T-cell (primary cell): ENCODE measurements at places on chromosomes 4 and X.

GRCh38 chr4:84847978-84848377 lies 118.5 kb downstream of the WDFY3 start:
- no peak for DNase-seq

GRCh38 chr4:118557298-118557851 lies 127.8 kb upstream of the METTL14 start:
- no peak for DNase-seq

DNA sequence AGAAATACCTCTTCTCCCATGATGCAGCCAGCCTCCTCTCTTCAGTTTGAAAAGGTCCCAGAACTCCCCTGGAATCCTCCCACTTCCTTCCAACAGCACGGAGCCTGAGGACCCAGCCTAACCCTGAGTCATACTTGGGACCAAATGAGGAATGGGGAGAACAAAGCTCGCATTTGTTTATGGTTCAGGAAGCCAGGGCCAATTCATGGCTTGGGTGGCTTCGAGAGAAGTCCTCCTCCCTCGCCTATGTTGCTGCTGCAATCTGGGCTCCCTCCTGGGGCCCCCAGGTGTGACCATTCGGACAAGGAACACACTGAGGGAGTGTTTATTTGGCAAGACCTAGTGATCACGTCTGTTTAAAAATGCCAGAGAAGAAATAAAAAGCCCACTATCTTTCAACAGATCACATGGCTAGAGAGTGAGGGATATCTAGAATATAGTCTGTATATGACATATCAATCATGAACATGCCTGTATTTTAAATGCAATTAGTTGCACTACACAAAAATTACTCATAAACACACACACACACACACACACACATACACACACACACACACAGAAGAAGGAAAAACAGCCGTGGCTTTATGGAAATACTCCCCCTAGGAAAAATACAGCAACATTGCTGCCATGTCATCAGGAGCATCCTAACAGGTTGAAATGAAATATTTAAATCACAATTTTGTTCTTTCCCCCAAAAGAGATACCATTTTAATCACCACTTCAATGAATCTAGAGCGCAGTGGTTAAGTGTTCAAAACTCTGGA lies 155.7 kb upstream of the MAP3K15 start:
- DNase-seq, result no peak

DNA sequence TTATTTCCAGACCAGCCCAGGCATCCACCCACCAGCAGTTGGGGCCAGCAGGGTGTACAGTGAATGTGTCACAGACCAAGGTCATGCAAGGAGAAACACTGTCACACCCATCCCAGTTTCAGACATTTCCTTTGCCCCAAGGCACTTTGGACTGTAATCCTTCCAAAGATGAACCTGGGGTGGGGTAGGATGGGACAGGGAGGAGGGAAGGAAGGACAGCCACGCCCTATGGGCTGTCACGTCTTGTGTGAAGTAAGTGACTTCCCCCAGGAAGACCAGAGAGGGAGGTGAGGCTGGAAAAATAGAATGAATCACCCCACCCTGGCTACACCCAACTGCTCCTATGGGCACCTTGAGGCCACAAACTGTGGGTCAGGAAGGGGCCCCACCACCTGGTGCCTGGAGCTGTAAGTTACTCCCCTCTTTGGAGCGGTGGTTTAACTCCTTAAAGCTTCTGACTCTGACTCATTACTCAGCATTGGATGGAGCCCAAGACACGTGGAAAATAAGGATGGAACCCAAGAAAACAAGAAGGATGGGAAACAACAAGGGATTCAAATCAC lies 349.9 kb upstream of the KLF3 start:
- no peak for DNase-seq

DNA sequence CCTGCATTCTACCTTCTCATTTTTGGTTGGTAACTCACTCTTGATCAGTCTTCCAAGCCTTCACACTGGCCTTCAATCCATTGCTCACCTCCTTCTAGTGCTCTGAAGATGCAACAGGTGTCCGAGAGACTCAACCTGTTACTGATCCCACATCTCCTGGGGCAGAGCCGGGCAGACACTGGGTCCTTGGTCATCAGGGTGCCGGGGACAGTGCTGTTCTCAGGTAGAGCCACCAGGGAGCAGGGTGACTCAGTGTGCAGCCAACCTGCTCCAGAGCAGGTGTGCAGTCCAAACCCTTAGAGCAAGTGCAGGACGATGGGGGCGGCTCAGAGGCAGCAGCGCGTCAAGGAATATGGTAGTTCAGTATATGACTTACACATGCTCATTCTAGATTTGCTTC lies 188.4 kb downstream of the DHX15 start:
- DNase-seq, result no peak

- DNase-seq, result no peak
Observed at GRCh38 chrX:100870527-100870926, 3.6 kb downstream of the NOX1 start.

GRCh38 chr4:152680988-152681603 lies 1.3 kb upstream of the TMEM154 start:
- no peak for DNase-seq

DNA sequence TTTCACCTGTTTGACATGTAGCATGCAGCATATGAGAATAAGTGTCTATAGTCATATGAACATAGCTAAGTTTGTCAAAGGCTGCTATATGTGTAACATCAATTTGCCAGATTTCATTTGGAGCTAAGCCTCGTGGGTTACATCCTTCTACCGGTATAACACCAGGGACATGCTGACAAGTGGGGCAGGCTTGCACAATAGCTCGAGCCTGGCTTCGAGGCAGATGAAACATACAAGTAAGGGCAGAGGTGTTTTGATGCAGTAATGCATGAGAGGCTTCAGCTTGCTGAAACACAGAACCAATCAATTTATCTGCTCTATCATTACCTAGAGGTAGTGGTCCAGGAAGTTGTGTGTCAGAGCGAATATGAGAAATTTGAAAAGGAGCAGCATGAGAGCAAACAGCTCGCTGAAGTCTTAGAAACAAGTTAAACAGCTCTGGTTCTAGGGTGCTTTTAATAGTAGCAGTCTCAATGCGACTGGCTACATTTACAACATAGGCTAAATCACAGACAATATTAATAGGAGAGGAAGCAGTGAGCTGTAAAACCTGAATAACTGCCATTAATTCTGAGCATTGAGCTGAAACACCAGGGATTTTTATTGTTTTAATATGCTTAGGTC lies 14.9 kb upstream of the UGDH start:
- DNase-seq, result no peak

DNA sequence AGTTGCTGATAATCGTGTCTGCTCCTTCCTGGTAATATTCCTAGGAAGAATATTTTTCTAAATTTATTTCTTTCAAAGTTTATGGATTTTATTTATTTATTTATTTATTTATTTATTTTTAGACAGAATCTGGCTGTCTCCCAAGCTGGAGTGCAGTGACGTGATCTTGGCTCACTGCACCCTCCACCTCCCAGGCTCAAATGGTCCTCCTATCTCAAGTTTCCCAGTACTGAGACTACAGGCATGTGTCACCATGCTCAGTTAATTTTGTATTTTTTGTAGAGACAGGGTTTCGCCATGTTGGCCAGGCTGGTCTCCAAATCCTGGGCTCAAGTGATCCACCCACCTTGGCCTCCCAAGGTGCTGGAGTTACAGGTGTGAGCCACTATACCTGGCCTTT lies 48.9 kb downstream of the PDLIM5 start:
- DNase-seq, result no peak

DNA sequence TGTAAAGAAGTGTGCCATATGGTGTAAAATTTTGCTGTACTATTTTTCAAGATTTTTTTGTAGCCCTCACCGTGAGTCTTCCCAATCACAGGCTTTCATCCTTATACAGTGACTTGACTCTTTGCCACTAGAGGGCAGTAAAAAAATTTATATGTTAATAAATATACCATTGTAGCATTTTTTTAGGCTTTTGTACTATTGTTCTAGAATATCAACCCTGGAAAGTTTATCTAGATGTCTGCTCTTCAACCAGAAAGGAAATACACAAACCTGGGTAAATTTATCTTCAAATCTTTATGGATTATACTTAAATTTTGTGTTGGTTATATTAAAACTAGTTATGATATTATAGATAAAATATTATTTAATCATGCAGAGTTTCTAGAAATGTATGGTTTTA lies 235.3 kb downstream of the TENM3 start:
- DNase-seq, result no peak

- DNase-seq, result no peak
Observed at GRCh38 chr4:40228497-40229365, 31.9 kb downstream of the RHOH start.

- no peak for DNase-seq
Observed at GRCh38 chrX:404656-405055, 17.9 kb upstream of the PPP2R3B start.

- DNase-seq, result no peak
Observed at GRCh38 chr4:7226439-7226838, 34.1 kb downstream of the SORCS2 start.

GRCh38 chr4:122122083-122122482 lies 30.0 kb upstream of the BLTP1 start:
- no peak for DNase-seq

GRCh38 chr4:182303847-182304246 lies 60.6 kb downstream of the TENM3 start:
- DNase-seq, result no peak

GRCh38 chr4:111837761-111838160 lies 307.5 kb upstream of the FAM241A start:
- no peak for DNase-seq

- no peak for DNase-seq
Observed at GRCh38 chr4:3859571-3859970, 93.4 kb downstream of the ADRA2C start.

DNA sequence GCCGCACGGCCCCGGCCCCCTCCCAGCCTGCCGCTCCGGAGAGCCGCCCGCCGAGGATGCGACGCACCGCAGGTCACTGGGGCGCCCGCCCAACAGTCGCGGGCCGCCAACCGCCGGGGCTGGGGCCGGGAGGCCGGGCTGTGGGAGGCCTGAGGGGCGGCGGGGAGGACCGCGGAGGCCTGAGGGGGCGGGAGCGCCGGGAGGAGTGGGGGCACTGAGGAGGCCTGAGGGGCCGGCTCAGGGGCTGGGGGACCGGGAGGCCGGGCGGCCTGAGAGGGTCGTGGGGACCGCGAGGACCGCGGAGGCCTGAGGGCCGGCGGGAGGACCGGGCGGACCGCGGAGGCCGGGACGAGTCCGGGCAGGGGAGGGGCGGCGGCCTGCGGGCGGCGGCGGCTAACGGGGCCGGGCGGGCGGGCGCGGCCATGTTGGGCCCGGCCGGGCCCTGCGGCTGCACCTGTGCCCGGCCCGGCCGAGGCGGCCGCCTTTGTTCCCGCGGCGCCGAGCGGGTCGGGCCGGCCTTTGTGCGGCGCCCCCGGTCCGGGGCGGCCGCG lies 353 bp downstream of the NSD2 start:
- DNase-seq, result no peak

- DNase-seq, result no peak
Observed at GRCh38 chr4:37678624-37679023, 7.6 kb downstream of the RELL1 start.

GRCh38 chr4:128228845-128229795 lies 58.5 kb downstream of the PGRMC2 start:
- DNase-seq, result no peak

DNA sequence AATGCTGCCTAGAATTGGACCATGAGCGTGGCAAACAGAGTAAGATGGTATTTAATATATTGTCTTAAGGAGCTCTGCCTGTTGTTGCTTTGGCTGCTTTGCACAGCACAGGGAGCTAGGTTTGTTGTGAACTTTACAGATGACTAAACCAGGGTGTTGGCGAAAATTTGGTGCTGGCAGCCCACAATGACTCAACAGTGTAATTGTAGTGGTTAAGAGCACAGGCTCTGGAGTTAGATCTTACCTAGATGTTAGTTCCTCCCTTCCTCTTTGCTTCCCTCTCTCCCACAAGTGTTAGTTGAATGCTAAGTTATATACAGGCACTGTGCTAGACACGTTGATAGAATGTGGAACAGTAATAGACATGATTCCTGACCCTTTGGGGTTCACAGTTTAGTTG lies 128.9 kb upstream of the TRPC5 start:
- DNase-seq, result no peak

DNA sequence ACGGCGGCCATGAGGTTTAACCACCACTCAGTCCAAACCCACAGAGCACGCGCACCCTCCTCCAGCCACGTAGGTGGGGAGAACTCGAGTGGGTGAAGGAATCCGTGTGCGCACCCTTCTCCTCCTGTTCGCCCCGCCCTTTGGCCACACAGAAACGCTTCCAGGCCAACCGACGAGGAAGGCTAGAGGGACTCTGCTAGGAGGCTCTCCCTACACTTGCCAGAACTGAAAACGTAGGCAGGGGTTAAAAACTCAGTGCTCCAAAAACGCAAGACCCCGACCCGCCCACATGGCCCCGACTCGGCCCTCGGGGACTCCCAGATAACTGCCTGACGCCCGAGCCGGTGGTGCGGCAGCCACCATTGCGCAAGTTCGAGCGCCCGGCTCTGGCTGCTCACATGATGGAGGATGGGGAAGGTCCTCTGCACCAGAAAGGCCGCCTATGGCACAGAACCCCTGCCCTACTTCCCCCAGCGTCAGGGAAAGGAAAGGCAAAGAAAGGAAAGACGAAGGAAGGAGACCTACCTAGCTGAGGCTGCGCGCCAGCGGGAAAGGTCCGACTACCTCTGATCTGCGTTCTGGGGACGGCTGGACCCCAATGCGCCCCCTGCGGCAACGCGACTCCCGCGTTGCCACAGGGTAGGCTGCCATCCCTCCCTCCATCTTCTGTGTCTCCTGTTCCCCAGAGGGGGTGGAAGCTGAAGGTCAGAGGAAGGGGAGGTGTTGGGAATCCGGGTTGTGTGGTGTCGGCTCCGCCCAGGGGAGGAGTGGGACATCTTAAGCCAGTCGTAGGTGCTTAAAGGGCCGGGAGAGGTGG lies 201.9 kb upstream of the AGTR2 start:
- no peak for DNase-seq

GRCh38 chr4:113316879-113317278 lies 267.4 kb downstream of the ANK2 start:
- DNase-seq, result no peak

GRCh38 chr4:133161570-133162295 lies 12.6 kb downstream of the PCDH10 start:
- no peak for DNase-seq

- no peak for DNase-seq
Observed at GRCh38 chrX:22135171-22135711, 103.1 kb downstream of the PHEX start.

GRCh38 chr4:140662082-140662869 lies 93.5 kb upstream of the UCP1 start:
- DNase-seq, result no peak

- DNase-seq, result no peak
Observed at GRCh38 chrX:139423186-139423585, 107.4 kb upstream of the F9 start.

DNA sequence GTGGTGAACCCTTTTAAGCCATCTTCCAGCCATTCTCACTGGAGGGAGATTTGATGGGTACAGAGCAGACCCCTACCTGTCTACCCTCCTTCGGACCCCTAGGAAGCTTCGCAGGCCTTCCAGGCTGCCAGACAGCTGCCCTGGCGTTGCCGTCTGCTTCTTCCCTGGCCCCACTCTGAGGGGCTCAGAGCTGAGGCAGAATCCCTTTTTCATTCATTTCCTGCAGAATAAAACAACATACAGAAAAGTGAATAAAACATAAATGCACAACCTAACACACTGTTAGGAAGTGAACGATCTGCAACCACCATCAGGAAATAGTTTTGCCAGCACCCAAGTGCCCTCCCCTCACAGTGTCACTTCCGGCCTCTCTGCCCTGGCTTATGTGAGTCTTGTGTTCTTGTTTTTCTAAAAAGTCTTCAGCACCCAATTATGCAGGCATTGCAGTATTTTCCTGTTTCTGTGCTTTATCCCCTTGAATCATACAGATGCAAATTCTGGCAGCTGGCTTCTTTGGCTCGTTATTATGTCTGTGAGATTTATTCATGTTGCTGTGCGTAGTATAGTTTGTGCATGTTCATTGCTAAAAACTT lies 5.6 kb upstream of the ADD1 start:
- peak; percentile 83 for DNase-seq
